Activated CD4-positive, alpha-beta T cell treated with anti-CD3 and anti-CD28 coated beads, Interleukin-2, Interleukin-6, amounts not matched to agents 100 ng/mL and 50 ng/mL, durations not matched to agents 16 hours and 8 hours (primary cell): ENCODE measurements at places on chromosomes 5 and 9.
A peak's percentile ranks its signal among the peaks of the same experiment; 100 is the strongest.

GRCh38 chr9:4933177-4933576 lies 51.9 kb upstream of the JAK2 start:
- no peak for DNase-seq

DNA sequence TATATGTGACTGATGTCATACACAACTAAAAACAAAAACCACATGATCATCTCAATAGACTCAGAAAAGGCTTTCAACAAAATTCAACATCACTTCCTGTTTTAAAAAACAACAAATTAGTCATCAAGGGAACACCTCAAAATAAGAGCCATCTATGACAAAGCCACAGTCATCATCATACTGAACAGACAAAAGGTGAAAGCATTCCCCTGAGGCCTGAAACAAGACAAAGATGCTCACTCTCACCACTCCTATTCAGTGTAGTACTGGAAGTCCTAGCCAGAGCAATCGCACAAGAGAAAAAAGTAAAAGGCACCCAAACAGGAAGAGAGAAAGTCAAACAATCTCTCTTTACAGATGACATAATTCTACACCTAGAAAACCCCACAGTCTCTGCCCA lies 893.5 kb upstream of the EDIL3 start:
- DNase-seq: peak; percentile 47

- no peak for DNase-seq
Measured at GRCh38 chr9:73847536-73847935, 649.6 kb upstream of the RORB start.

DNA sequence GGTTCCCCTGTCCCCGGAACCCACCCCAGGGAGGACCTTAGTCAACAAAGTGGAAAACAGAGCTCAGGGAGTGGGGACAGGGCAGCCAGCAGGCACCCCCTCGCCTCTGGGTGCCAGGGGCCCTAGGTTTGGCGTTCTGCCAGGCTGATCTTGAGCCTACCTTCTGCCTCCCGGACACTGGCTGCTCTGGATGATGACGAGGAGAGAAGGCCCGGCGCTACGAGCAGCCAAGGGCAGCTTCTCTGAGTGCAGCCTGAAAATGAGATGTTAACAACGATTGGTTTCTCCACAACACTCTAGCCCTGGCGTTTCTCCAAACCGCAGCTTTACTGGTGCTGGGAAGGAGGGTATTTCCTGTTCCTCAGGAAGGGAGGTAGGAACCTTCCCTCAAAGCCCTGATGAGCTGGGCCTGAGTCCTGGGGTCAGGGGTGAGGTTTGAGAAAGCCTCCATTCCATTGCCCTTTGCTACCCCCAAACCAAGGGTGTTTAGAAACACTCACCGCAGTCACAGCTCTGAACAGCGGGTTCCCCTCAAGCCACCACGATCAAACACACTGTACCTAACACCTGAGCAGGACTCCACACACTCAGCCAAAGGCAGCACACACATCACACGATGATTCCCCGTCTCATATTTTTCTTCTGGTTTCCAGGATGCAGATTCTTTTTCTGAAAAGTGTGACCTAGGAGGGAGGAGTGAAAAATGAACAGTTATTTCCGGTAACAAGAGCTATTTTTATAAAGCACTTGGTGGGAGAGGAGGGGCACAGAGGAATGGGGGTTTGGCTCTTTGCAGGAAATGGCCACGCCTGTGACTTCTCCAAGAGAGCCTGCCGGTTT lies at the start of gene STING1:
Gene STING1 (minus strand): TSS at position 709 of the 840 bp plus-strand sequence. CDS start 1,054 bp downstream, outside the sequence.
- DNase-seq: peak; percentile 75

DNA sequence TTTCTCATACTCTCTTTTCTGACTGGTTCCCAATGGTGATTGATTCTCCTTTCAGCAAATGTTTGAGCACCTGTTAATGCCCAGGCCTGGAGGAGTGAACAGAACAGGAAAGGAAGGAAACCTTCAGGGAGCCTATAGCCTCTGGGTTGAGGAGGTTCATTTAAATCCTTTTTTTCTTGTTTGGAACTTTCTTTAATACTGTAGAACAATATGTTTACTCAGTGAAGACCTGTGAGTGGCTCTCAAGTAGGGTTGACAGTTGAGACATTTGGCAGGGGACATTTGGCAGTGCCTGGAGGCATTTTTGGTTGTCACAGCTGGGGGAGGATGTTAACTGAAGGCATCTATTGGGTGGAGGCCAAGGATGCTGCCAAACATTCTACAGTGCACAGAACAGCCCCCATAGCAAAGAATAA lies 6.1 kb upstream of the FAM120AOS start:
- no peak for DNase-seq

GRCh38 chr5:143635146-143635752 lies 176.7 kb upstream of the HMHB1 start:
- DNase-seq: no peak

DNA sequence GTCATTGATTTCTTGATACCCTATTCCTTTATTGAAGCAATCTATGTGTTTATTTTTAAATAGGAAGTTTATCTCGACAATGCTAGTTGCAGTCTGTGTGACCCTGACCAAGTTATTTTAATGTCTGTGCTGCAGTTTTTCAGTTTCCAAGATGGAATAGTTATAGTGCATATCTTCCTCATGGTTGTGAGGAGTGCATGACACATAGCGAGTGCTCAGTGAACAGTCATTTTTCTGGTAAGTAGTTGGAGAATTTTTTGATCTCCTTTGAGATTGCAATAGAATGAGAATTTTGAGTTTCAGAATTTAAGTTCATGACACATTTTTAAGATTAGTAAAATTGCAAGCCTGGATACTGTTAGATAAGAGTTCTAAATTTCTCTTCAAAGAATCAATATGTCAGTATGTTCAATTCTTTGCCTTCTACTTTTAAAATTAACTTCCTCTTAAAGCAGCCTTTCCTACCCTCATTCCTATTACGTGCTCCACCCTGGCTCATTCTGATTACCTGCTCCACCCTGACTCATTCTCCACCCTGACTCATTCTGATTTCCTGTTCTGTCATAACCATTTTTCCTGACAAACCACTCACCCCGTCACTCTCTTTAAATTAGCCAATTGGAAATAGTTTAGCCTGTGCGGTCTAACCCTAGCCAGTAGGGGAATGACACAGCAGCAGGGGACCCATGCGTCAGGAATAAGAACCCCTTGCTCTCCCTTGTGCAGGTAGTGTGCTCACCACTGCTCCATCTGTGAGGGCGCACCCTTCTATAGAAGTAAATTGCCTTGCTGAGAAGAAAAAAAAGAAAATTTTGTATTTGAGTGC lies 30.7 kb downstream of the SPIN1 start:
- peak; percentile 81 for DNase-seq

- no peak for DNase-seq
Measured at GRCh38 chr9:125608489-125609224, 98.4 kb downstream of the MAPKAP1 start.

DNA sequence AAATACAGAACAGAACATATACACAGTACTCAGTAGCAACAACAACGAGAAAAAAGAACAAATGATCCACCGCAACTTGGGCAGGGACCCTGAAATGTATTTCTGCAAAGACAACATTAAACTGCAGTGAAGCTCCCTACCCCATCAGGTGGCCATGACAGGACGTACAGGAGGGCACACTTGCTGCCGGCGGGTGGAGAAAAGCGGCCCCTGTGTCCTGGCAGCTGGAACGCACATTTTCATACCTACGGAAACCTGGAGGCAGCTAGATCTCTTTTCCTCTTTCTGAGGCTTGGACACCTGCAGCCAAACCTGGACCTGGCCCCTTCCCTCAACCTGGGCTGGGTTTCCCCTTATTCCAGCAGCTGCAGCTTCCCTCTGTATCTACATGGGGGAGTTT lies 42.2 kb upstream of the ZNF354B start:
- no peak for DNase-seq

- peak; percentile 69 for DNase-seq
Measured at GRCh38 chr5:88674356-88675167, 208.4 kb downstream of the MEF2C start.

DNA sequence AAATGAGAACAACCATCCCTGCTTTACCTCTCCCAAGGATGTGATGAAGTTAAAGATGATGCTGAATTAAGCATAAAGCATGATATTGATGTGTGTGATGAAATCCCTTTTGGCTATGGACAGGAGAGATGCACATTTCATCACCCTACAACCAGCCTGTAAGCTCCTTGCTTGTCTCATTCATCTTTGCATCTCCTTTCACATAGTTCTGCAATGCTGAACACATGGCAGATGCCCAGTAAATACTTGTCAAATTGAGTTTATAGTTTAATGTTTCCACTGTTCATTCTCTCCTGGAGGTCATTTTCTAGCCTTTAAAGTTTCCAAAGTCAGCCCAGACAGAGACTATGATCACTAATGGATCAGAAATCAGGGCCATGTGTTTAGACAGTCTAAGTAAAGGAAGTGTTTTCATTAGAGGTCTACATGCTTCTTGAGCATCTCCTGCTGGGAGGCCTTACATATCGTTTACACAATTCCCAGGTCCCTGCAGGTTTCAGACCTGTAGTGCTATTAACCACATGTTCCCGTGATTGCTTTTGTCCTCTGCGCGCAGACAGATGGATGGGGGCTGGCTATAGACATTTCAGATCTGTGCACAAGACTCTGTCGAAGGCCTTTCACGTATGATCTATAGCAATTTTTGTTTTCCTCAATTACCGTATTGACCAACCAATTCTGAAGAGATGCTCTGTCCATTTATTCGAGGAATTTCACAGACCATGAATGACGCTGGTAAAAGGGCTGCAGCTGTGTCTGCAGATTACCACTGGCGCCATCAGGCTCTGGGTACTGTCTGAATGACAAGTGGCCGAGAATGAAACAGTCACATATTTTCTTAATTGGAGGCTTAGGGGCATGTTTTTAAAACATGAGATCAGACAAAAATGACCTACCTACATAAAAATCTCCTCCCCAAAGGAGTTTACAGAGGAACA lies 49.0 kb upstream of the CKMT2 start:
- no peak for DNase-seq

- peak; percentile 1 for DNase-seq
Measured at GRCh38 chr5:158958021-158958994, 141.4 kb downstream of the EBF1 start.

DNA sequence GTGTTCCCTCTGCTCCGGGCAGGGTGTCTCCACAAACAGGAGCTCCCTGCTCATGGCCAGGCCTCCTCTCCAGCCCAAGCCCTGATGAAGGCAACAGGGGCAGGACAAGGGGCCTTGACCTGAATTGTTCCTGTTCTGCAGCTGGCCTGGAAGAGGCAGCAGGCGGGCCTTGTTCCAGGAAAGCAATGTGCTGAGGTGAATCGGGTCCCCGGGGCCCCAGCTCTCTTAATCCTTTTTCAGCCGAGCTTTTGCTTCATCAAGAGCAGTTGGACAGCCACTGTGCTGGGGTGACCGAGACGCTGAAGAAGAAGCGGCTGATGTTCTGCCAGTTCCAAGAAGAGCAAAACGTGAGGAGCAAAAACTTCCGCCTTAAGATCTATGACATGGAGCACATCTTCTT lies 41.4 kb downstream of the CCDC180 start:
- DNase-seq: no peak

DNA sequence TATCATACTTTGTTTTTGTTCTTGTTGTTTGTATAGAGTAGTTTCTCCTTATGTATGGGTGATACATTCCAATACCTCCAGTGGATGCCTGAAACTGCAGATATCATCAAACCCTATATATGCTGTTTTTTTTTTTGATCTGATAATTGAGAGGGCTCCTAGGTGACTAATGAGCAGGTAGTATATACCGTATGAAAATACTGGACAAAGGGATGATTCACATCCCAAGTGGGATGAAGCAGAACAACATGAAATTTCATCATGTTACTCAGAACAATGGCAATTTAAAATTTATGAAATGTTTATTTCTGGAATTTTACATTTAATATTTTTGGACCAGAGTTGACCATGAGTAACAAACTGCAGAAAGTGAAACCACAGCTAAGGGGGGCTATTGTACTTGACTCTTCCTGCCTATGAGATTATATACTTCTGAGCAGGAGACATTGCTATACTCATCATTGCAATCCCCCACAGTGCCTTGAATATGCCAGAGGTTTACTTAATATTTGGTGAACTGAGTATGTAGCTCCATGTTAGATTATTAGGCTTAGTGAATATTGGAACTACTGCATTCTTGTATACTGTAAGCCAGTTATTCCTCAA lies 258.7 kb upstream of the FBXL7 start:
- no peak for DNase-seq

DNA sequence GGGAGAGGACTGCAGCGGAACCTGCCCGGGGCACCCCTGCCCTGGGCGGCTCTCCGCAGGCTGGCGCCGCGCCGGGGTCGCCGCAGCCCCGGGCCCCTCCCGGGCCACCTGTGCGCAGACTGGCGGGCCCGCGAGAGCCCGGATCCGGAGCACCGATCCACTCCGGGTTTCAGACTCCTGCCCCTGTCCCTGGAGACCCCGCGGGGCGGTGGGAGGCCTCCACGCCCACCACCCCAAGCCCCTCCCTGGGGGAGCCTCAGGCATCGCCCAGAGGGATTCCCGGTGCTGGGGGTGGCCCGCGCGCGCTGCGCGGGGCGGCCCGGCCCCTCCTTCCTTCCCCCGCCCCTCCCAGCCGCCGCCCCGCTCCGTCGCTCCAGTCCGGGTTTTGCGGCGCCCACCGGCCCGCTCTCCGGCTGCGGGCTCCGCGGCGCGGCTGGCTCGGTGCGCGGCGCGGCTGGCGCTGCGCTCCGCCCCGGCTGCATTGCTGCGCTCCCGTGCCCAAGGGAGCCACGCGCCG lies at the start of gene UNC5A:
Gene UNC5A (plus strand): TSS at position 479 of the 517 bp plus-strand sequence. CDS start 192 bp downstream, outside the sequence.
- DNase-seq: peak; percentile 67

GRCh38 chr5:96081276-96081858 lies 119.7 kb upstream of the ELL2 start:
- DNase-seq: no peak

- no peak for DNase-seq
Measured at GRCh38 chr9:11894136-11894535, 799.0 kb upstream of the TYRP1 start.

DNA sequence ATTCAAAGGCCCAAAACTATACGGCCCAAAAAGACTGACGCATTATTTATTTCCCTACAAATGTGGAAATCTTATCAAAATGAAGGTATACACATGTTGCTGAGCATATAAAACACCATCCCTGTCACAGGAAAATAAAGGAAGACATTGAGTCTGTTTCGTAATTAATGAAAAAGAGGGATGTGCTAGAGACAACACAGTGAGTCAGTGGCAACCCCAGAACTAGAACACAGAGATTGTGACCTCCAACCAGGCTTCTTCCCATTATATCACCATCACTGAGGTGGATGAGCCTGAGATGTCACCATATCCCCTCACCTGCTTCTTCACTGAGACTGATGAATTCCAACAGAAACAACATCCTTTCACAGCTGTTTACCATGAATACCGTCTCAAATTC lies 3.8 kb downstream of the NDUFA8 start:
- DNase-seq: no peak

DNA sequence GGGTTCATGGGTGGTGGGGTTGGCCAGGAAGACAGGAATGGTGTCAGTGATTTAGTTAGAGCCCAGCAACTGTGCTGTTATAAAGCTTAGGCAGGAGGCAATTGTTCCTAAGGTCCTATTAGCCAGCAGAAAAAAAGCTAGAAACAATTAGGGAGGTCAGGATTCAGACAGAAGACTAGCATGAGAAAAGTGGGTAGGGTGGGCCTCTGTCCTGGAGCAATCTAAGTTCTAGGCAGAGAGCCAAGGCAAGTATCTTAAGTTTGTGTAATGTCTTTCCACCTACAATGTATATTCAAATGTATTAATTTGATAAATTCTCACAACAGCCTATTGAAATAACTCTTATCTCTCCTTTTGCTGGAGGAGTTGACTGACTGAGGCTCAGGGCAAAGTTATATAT lies 6.1 kb upstream of the ZFAND5 start:
- DNase-seq: no peak
